ENCODE measurements at places on chromosomes 2 and 18.

DNA sequence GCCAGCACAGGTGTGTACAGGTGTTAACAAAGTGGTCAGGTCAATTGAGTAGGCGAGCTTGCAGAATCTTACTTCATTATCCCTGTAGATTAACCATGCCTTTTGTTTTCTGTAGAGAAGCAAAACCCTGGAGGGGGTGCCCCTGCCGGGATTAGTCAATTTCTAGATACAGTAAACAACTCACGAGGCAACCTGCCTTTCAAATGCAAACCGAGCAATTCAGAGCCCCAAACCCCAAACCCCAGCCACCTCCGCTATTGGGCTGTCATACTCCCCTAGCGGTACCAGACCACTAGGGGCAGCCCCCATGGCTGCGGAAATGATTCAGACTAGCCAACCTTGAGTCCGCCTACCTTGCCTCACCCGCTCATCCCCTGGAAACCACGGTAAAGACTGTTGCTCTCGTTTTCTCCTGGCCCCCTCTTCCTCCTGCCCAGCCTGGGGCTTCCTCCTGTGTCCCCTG is 61.4 kb upstream of the KIF5C start:
- DNase-seq: no peak

DNA sequence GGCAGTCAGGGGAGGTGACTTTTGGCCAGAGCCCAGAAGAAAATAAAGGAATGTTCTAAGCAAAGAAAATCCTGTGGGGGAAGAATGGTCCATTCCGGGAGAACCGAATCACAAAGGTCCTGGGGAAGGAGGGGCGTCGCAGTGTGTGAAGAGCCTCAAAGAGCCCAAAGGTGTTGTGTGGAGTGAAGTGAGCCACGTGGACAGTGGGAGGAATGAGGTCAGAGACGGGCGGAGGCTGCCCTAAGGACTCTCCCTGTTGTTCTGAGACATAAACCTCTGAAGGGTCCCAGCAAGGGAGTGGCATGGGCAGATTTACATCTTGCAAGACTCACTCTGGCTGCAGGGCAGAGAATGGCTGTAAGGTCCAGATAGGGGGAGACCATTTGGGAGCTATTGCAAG is 91.3 kb upstream of the SEC11C start:
- DNase-seq: no peak

DNA sequence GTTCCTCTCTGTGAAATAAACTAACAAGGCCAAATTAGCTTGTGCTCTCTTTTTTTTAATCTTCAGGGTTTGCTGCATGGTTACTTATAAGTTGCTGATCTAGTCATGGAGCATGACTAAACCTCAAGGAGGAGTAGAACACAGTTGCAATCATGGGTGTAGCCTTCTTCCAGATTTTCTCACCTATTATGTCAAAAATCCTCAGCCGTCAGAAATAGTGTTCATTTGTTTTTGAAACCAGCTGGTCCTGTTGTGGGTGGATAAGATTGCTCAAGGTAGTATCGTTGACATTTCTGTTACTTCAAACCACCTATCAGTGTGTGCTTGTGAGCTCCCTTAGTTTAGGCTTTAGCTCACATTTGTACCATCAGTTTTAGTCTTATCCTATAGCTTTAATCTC is 11.2 kb downstream of the RELCH start:
- no peak for DNase-seq

DNA sequence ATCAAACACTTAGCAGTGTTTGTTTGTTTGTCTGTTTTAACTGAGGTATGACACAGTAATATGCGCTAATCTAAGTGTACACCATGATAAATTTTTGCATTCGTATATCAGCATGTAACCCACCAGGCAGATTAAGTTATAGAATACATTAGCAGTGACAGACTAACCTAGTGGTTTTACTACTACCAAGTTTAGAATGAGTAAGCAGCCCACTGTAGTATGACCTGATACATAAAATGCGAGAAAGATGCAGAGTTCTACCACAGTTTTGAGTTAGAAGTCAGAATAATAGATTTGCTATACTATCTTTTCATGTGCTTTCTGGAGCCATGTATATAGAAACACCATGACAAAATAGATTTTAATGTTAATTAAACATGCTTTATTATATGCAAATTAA is 19.1 kb upstream of the MAP4K4 start:
- no peak for DNase-seq

DNA sequence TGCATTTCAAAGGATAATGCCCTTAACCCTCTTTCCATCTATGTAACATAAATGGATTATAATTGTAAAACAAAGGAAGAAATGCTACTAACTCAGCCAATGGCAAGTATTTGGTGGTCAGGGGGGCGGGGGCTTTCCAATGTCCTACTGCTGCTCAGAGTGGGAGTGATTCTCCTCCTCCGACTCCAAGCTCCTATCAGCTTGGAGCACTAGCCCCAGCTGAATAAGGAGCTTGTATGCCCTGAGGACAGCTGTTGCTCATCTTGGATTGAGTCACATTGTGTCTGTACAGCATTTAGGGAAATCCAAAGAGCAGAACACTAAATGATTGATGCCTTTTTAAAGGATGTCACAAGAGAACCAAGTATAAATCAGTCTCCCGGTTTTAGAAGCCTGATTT is 105.6 kb upstream of the ZNF521 start:
- DNase-seq: no peak

- peak; percentile 94 for DNase-seq
These were observed 69.7 kb upstream of the KCNE4 start for GRCh38 chr2:222982010-222982908.

DNA sequence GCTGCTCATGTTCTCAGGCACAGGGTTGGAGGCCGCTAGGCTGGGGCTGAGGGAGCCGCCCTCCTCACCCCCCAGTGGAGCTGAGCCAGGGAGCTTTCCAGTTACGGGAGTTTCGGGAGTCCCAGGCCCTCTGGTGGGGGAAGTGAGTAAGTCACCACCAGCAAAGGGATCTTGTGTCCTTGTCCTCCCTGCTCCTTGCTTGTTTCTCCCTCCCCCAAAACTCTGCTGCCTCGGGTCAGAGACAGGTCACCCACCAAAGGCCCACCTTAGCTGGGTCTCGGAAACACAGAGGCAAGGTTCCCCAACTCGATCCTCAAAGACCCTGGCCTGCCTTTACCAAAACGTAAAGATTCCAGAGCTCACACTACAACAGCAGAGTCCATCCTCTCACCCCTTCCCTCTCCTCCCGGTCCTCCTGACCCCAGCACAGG is 60.5 kb upstream of the POMC start:
- DNase-seq: peak; percentile 9

- no peak for DNase-seq
These were observed 51.0 kb upstream of the TTC39C start for GRCh38 chr18:23963443-23964165.

DNA sequence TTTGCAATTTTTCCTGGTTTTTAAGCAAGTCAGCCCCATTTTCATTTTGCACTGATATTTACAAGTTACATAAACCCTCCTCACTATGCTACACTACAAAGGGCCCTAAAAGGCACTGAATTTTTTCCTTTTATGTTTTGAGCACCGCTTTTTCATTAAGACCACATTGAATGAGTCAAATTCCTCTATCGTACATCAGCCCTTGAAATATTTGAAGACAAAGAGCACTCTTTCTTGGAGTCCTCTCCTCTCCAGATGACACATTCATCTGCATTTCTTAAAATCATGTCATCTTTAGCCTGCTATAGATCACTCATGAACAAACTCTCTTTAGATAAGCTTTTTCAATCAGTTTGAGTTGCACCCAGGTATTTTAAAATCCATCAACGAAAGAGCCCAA is 306.6 kb upstream of the SOX11 start:
- DNase-seq: no peak

DNA sequence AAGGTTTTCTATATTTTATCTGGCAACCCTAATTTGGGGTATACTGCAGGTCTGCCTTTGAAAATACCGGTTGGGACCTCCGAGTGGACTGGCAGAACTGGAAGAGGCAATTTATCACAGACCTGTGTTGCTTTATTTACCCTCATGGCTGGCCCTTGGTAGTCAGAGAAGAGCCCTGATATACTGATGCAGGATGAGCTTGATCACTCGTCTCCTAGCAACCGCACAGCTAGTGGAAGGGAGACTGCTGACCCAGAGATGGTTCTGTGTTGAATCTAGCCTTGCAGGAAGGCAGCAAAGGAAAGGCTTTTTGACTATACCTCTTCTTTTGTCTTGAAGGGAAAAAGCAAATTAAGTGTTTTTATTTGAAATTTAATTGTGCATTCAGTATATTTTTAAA is 154.7 kb downstream of the EML6 start:
- no peak for DNase-seq

- DNase-seq: no peak
These were observed 415.8 kb upstream of the DSEL start for GRCh38 chr18:67932271-67932670.

GRCh38 chr18:62862466-62862865 is 147.1 kb downstream of the PHLPP1 start:
- DNase-seq: no peak

GRCh38 chr2:119821266-119821665 is 61.5 kb downstream of the PTPN4 start:
- no peak for DNase-seq

DNA sequence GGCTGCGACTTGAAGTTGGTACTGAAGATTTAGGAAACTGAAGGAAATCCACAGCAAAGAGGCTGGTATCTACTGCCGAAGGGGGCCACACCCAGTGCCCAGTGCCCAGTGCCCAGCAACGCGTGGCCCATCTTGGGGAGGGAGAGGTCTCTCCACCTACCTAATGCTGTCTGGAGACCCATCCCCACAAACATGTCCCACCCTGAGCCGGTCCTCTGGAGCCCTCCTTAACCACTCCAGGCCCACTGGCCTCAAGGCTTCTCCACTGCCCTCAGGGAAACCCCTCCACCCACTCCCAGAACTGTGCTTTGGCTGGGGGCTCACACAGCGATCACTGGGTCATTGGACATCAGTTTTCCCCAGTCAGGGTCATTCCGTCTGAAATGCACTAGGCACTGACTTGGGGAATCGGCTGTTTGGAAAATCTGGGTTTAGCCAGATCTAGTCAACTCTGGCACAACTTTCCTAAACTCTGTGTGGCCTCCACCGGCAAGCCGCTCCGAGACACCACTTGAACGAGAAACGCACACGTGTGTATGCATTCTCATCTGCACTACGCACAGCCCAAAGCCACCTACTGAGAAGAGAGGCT is 20.1 kb downstream of the GPR55 start:
- DNase-seq: no peak

- DNase-seq: no peak
These were observed 12.8 kb downstream of the RBFA start for GRCh38 chr18:80046961-80047541.

DNA sequence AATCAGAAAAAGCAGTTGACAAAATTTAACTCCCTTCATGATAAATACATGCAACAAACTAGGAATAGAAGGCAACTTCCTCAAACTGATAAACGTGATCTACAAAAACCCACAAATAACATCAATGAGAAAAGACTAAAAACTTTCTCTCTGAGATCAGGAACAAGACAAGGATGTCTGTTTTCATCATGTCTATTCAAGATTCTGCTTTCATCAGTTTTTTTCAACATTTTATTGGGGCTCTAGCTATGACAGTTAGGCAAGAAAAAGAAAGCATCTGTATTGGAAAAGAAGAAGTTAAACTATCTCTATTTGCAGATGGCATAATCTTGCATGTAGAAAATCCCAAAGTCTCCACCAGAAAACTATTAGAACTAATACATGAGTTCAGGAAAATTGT is 12.3 kb upstream of the CHST10 start:
- no peak for DNase-seq

DNA sequence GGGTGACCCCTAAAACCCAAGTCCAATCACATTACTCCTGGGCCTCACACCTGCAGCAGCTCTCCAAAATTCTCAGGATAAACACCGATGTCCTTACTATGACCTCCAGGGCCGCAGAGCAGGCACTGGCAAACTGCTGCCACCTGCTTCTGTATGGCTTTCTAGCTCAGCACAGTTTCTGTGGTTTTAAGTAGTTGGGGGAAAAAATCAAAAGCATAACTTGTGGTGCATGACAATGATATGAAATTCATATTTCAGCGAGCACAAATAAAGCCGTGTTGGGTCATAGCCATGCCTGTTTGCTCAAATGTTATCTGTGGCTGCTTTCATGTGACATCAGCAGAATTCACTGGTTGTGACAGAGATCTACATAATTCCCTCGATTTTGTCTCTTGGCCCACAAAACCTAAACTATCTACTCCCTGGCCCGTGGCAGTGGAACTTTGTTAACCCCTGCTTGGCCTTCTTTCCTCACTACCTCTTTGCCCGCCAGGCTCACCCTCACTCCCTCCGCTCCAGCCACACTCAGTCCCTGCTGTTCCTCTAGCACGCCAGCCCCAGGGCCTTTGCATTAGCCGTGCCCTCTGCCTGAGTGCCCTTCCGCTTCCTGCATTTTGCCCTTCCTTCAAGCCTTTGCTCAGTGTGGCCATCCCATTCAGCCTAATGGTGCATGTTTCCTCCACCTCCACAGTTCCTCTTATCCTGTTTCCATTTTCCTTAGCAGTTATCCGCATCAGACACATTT is 108.3 kb downstream of the AGAP1 start:
- no peak for DNase-seq

DNA sequence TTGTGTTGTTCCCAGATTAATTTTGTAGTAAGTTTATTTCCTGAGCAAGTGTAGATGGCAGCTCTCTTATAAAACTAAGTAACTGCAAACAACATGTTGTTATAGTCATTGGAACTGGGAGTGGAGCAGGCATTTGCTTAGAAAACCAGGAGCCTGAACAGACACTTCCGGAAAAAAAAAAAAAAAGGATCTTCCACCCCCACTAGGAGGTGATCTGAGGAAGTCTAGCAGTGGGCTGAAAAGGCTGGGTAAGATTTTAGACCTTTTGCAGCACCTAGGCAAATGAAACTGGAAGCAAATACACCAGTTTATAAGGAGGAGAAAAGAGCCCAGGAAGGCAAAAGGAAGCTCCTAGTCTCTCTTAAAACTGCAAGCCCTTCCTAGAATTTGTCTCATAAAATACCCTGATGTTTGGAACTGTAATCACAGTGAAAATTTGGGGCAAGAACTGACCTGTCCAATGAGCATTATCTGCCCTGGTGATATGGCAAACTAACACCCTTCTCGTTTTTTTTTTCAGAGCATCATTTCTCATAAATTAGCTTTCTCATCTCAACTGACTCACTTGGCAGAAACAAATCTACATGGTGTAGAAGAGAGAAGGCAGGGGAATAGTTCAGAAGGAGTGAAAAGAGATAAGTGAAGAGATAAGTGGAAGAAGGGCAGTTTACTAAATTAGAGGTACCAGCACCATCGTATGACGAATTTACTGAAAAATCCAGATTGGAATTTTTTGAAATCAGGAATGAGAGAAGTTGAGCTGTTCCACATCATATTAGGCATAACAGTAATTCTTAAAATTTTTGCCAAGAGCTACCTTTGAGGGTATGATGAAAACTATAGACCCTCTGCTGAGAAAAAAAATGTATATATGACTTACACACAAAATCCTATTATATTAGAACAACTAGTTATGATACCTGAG is 4.2 kb upstream of the CCNYL1 start:
- no peak for DNase-seq

DNA sequence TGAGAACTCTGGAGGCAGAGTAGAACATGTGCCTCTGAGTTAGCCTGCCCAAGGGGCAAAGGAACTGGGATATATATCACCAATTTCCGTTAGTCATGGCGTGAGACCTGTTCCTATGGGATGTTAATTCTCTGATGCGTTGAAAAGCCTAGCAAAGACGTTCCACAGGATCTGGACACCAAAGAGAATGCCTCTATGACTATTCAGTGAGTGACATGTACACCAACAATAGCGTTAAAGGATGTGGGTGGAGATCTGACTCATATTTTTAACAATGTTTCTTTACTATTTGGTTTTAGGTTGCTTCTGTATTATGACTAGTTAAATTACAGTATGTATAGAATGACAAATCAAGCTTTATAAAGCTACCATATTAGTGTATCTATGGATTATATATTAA is 320.9 kb upstream of the MC4R start:
- no peak for DNase-seq
